Right hindlimb (tissue), 1 donor: ENCODE measurements at places on chromosomes 5 and 9.
A peak's percentile ranks its signal among the peaks of the same experiment; 100 is the strongest.

DNA sequence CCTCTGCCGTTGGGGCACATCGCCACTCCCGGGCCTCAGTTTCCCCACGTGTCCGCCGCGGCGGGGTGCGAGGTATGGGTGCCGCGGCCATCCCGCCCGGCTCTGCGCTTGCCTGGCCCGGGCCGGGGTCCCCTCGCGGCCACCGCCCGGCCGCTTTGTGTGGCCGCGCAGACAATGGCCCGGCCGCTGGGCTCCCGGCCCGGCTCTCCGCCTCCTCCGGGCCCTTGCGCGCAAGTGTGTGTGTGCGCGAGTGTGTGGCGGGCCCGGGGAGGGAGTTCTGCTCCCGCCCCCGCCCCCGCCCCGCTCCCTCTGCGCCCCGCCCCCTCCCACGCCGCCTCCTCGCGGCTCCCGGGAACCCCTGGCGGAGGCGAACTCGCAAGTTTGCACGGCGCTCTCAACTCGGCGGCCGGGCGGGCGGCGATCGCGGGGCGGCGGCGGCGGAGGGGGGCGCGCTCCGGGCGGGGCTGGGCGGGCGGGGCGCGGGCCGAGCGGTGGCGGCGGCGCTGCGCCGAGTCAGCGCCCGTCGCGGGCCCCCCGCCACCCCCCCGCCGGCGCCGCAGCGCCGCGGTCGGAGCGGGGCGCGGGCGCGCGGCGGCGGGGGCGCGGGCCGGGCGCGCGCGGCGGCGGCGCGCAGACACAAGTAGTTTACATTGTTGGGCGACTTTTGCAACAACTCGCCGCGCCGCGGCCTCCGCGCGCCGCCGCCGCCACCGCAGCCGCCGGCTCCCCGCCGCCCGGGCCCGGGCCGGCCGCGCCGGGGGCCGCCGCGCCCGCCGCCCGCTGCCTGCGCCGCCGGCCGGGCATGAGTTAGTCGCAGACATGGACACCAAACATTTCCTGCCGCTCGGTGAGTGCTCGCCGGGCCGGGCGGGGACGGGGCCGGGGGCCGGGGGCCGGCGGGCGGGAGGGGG lies at the start of gene RXRA:
TSS of gene RXRA (plus strand) at position 643 of the 911 bp plus-strand sequence. CDS start at position 820, 177 bp downstream.
- DNase-seq: peak; percentile 92

DNA sequence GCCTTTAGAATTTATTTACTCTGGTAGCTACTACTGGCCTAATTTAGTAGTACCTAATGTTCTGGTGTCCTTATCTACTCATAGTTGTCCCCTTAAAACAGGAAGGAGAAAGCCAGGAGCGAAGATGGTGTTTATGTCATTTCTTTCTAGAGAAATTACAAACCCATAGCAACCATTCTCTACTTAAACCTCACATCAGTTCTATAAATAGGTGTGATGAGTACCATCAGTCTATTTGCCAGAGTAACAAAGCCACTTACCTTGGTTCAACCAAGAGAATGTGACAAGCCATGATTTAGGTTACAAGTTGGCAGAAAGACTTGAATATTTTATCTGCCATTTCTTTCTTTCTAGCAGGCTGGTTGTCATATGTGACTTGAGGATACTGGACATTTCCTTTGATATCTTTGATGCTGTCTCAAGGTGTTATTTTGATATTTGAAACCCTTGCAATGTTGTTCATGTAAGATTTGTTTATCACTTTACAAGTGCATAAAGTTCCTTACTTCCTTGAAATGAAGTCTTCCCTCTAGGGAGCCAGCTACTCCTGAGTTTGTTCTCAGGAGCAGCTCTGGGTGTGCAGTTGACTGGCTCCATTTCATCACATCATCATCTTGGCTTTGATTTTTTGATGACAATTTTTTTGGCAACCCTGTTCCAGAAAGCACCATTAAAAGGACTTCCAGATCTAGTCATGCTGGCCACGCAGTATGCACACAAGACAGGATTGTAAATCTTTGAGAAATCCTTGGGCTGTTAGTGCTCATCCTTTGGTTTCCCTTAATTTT lies 286.8 kb downstream of the ARHGAP26 start:
- no peak for DNase-seq

DNA sequence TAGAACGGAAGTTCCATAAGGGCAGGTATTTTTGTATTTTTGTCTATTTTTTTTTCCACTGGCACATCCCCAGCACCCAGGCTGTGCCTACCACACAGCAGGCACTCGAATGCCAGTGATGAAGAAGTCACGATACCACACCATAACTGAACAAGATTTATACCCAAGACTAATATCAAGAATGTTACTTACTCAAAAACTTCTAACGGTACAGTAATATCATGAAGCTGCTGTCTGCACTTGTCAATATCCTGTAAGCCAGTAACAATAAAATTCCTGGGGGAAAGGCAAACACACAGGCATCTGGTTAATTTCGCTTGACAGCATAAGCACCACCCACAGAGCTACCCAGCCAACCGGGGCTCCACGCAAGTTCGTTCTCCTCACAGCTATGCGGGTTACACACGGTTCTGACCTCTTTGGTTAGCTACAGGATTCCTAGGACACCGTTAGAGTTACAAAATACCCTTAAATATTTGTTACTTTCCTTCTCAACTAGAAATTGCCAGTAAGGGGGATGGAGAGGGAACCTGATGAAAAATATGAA lies 1.3 kb downstream of the MED10 start:
- no peak for DNase-seq

- DNase-seq: no peak
These were observed 145.2 kb upstream of the ABCA1 start for GRCh38 chr9:105073147-105073546.

GRCh38 chr5:102289251-102289899 lies 6.7 kb downstream of the SLCO4C1 start:
- no peak for DNase-seq

- DNase-seq: no peak
These were observed 63.5 kb upstream of the OSMR start for GRCh38 chr5:38782180-38782835.

- no peak for DNase-seq
These were observed 828 bp upstream of the TRIO start for GRCh38 chr5:14142202-14142826.

DNA sequence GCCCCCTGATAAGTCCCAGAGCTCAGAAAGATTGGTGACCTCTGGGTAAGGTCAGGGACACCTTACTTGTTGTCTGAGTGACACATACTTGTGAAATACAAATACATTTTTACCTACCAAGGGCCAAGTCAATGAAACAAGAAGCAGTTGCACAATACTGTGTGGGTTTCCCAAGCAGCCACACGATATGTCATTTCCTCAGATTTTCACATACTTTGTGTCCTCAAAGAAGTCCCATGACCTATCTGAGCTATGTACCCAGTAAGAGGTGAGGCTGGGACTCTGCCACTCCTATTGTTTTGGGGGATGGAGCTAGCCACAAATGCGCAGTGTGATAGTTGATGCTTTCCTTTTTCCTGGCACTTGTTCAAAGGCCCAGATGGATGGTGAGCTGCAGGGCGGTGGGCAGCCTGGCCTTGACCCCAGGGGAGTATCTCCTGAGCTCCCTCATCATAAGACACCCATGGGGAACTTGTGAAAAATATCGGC lies 4.8 kb upstream of the SLC25A51 start:
- no peak for DNase-seq

GRCh38 chr9:93325307-93326035 lies 126.0 kb upstream of the FAM120A start:
- DNase-seq: no peak

- no peak for DNase-seq
These were observed 91.1 kb upstream of the TBCA start for GRCh38 chr5:77867194-77867691.

GRCh38 chr5:122129306-122129705 lies at the start of gene ZNF474:
Gene ZNF474 (plus strand): TSS chr5:122129546. CDS start chr5:122151991, 22,445 bp downstream.
- peak; percentile 90 for DNase-seq

DNA sequence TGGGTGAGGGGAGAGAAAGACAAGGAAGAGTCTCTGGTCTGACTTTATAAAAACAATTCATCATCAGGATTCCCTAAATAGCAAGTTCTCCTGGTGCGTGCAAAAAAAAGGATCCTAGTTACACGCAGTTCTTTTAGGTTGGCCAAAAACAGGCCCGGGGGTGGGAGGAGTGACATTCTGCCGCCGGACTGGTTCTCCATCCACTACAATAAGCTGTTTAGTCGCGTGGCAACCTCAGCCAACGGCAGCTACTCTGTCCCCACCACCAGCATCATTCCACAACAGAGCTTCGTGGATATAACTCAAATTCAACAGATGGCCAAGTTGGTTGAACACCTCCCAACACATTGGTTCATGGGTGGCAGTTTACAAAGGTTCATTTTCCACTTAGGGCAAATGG lies 2.9 kb upstream of the FAM163B start:
- DNase-seq: no peak

GRCh38 chr9:135343837-135344522 lies 135.6 kb upstream of the PPP1R26 start:
- peak; percentile 54 for DNase-seq

GRCh38 chr5:133334796-133335639 lies 277.3 kb downstream of the FSTL4 start:
- DNase-seq: no peak

GRCh38 chr9:7591501-7591900 lies 208.1 kb downstream of the DMAC1 start:
- no peak for DNase-seq

GRCh38 chr5:90612919-90613318 lies 54.3 kb downstream of the ADGRV1 start:
- DNase-seq: no peak

GRCh38 chr5:35172533-35172932 lies 57.8 kb downstream of the PRLR start:
- no peak for DNase-seq

- no peak for DNase-seq
These were observed 236.3 kb downstream of the NSG2 start for GRCh38 chr5:174281855-174282254.

DNA sequence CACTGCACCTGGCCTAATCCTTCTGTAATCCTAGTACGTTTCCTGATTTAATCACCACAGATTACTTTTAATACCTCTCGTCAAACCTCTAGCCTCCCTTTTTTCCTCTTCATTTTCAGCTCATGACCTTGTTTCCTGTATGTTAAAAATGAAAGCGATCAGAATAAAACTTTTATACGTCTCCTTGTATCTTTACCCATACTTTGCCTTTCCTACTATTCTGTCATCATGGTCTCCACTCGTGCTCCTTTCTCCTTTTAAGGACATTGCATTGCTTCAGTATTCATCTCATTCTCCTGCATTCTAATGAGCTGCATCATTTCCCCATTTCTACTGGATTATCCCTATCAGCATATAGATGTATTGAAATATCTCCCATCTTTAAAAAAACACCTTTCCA lies 8.5 kb downstream of the CDC42SE2 start:
- DNase-seq: no peak

DNA sequence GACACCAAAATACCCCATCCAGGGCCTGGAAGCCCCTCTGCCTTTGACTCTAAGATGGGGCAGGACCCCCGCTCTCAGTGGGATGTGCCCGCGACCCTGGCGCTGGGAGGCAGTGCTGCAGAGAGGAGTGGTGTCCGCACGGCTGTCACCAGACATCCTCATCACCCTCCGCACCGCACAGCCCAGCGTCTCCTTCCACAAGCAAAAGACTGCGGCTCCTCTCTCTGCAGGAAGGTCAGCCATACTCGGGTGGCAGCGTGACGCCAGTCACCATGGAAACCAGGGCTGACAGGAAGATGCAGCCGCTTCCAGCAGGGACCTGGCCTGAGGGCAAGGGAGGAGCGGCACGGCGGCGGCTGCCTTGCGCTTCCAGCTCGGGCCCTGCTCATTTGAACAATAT lies 17.1 kb upstream of the SLC6A3 start:
- peak; percentile 15 for DNase-seq

- no peak for DNase-seq
These were observed 19.8 kb upstream of the IFNK start for GRCh38 chr9:27504259-27504658.

- DNase-seq: no peak
These were observed 412.7 kb downstream of the PIK3R1 start for GRCh38 chr5:68628082-68628814.

GRCh38 chr9:99244344-99245260 lies 22.5 kb downstream of the SEC61B start:
- DNase-seq: no peak

DNA sequence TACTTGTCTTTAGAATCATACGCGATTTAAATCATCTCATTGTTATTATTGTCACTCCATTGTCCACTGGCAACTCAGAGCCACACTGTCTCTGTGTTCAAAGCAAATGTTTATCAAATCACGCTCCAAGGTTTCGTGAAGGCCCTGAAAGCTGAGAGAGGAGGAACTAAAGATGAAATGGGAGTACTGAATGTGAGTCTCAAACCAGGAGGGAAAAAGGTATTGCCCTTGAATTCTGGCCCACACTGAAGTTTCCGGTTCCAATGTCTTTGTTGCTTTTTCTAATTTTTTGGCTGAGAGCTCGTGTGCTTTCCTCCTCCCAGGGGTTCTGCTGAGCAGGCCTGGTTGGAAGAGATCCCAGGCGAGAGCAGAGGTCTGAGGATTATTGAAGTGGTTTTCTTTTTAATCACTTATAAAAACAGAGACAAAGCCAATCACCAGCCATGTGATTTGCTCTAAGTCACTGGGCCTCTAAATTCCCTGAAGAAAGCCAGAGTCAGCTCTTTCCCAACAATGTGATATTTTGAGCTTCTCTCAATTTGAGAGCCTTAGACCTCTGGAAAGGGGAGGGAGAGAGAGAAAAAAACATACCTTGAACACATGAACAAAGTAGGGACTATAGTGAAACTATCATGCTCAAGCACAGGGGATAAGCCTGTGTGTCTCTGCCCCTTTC lies 420.8 kb upstream of the GRAMD2B start:
- peak; percentile 81 for DNase-seq

DNA sequence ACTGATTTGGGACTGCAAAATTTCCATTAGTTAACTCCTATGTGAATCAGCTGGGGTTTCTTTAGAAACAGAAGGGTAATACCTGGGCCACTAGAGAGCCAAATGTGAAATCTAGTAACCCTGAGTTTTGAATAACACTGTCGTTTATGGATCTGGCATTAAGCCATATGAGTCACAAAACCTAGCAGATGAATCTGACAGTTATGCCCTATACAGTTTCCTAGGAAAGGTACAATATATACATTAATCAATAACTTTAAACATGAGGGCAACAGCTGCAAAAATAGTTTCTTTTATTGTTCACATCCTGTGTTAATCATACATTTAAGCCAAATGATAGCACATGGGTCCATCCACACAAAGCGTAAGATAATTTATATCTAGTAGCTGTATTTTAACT lies 56.9 kb downstream of the PAM start:
- no peak for DNase-seq

DNA sequence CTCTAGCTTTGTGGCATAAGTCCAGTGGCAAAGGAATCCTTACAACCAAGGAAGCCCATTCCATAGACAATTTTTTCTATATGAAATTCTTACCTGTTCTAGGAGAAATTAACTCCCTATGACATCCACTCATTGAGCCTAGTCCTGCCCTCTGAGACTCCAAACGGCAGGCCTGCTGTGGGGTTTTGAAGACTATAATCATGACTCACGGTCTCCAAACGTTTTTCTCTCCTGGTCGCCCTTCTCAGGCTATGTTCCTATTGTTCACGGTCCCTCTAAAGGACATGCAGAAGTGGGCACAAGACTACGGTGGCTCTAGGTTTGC lies 611 bp downstream of the EXOSC3 start:
- no peak for DNase-seq

GRCh38 chr9:76684213-76684612 lies 80.0 kb upstream of the PCA3 start:
- DNase-seq: no peak
